ENCODE measurements at places on chromosomes 13 and 19.
A peak's percentile ranks its signal among the peaks of the same experiment; 100 is the strongest.

DNA sequence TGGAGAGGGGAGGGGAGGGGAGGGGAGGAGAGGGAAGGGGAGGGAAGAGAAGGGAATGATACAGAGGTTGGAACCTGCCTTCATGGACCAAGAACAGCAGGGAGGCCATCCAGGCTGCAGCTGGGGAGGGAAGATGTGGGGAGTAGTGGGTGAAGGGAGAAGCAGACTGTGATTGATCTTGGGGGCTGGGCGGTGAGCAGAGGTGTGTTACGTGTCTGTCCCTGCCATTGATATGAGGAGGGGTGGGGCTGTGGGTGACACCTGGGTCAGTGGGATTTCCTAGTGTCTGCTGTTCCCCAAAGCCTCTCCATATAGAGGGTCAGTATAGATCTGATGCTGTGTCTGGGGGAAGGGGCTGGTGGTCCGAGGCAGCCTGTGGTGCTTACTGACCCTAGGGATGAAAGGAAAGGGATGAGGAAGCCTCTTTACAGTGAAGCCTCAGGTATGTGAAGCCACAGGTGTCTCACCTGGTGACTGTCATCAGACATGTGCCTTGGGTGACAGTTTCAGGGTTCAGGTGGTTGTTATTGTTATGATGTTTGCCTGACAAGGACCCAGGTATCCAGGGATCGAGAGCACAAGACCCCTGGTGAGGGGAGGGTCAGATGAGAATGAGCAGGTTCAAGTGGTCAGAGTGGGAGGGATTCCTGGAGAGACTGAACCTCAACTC is 18.7 kb upstream of the CEACAM1 start:
- DNase-seq: no peak

DNA sequence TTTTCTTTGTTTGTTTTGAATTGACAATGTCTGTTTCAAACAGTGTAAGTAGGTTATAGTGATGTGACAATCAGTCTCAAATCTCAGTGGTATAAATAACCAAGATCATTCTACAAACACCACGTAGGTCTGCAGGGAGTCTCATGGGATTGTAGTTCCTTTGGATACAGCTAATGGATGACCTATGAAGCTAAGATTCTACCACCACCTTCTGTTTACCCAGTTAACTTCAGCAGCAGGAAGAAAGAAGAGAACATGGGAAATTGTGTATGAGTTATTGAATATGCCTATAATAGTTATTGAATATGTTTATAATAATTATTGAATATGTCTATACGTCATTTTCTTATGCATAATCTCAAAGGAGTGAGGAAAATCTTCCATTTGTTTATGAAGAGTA is 63.9 kb upstream of the SLITRK5 start:
- DNase-seq: no peak

- no peak for DNase-seq
Measured at GRCh38 chr19:2047076-2047448, 4.0 kb downstream of the MKNK2 start.

DNA sequence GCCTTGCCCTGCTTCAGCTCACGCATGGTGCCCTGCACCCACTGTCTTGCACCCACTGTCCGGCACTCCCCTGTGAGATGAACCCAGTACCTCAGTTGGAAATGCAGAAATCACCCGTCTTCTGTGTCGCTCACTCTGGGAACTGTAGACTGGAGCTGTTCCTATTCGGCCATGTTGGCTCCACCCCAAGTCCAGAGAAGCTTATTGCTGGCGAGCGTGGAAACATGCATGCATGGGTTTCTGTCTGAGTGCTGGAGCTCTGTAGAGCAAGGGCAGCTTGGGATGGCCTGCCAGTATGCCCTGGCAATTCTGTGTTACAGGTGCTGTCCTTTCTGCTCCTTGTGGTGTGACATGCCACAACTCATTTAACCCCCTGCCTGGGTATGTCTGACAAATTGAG is 152.8 kb downstream of the SHISA2 start:
- no peak for DNase-seq

DNA sequence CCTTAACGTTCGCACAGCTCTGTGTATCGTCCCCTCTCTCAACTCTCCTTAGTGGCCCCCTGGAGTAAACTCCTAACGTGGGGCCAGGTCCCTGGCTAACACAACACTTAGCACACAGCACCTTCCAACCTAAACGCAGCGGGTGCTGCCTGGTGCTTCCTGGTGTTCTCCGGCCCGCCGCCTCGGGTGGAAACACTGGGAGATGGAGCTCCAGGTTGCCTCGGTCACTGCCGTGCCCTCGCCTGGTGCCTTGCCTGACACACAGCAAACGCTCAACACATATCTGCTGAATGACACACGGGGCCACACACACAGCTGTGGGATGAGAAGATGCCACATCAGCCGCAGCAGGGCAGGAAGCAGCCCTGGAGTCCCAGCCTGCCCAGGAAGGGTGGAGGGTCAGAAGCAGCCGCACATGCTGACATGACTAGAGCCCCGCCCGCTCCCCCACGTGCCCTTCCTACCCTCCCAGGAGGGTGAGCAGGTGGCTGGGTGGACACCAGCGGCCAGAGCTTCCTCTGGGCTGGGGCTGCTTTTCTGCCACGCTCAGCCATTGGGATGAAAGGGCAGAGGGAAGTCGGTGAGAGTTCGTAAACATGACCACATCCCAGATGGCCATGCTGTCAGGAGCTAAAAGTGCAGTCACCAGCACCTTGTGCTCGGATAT is 6.6 kb downstream of the PEPD start:
- DNase-seq: no peak

DNA sequence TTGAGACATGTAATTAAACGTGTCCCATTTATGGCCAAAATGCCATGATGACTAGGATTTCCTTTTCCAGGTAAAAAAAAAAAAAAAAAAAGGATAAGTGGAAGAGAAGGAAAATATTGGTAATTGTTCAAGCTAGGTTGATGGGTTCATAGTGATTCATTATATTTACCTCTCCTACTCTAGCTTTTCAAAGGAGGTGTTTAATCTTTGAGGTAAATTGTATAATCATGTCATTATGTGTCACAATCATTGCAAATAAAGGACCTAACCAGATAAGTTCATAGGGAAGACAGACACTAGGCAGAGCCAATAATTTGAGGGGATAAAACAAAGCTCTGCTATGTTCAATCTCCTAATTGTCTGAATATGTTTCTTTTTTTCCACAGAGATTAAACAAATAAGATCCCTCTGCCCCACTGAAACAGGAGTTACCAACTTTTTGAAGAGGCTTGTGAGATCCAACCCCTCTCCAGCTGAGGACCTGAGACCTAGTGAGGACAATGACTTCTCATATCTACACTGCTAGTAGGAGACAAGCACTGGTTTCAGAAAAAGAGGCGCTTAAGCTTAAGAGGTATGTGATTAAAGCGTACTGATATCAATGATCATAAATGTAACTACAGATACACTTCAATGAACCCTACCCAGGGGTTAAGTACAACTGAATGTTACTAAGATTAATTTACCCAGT is 61.4 kb downstream of the USP12 start:
- no peak for DNase-seq

DNA sequence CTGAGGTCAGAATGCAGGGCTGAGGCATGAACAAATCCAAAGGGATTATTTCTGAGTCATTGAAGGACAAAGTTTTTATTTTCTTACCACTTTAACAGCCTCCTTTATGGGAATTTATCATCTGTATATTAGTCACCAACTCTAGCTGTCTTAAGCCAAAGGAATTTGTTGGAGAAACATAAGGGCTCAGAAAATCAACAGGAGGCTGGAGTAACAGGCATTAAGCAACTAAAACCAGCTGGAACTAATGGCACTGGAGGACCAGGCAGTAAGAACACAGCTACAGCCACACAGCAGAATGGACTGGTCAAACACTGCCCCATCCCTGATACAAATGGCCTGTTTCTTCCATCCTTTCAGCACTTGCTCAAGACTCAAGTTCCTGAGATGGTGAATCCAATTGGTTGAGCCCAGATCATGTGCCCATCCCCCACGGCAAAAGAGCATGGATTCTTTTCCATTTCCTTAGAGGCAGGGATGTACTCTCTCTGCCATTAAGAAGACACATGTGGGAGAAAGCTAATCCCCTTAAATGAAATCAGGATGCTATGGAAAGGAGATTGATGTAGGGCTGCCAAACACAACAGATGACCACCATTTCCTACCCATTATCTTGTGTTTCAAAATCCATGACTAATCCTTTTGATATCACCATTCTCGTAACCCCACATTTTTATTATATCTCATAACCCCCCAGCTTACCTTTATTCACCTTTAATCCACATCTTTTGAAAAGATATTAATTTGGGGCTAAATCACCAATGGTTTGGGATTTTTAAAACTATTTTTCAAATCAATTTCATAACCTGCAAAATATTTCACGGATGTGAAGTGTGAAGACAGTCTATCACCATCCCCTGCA is 157.0 kb upstream of the FNDC3A start:
- peak; percentile 60 for DNase-seq

DNA sequence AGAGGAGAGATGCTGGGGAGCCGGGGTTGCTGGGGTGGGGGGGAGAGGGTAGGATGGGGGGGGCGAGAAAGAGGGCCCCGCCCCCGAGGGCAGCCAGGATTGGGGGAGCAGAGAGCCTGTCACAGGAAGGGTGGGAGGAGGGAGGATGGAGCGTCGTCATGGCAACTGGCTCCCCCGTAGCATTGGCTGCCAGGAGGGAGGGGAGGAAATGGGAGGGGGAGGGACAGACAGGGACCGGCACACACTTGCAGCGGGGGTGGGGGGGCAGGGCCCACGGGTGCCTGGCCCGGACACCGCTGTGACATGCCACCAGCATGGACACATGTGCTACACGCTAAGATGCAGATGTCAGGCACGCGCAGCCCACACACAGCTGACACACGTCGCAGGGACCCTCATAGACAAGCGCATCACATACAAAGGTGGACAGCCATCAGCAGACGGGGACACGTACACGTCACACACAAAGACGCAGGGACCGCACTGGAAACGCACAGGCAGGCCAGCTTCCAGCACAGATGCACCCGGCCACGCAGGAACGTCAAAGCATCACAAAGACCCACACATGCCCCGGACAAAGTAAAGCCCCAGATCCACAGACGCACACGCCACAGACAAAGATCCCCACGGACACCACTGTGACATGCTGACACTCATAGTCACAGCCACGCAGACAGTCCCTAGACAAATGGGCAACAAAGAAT is at the start of gene LMTK3:
Gene LMTK3 (minus strand): TSS at position 36 of the 704 bp plus-strand sequence. CDS start 259 bp downstream, outside the sequence.
- DNase-seq: no peak

DNA sequence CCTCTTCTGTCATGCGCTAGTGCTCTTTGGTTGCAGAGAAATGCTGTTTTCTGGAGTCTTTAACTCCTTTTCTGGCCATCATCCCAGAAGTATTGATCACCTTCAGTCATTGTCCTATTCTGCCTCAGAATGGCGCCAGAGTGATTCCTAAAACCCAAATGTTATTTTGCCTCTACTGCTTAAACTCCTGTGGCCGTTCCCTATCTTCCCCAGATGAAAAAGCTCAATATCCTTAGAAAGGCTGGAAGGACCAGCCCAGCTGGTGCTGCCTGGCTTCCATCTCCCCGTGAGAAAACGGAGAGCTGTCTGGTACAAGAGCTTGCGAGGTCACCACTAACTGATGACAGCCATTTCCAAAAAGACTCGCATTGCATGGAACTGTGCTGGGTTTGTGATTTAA is 179.1 kb downstream of the RBM26 start:
- DNase-seq: no peak

GRCh38 chr19:3398900-3399278 is 32.5 kb downstream of the NFIC start:
- DNase-seq: no peak

GRCh38 chr13:104011505-104012241 is 945.5 kb upstream of the SLC10A2 start:
- no peak for DNase-seq

GRCh38 chr19:6717441-6717971 is 2.9 kb downstream of the C3 start:
- DNase-seq: no peak

DNA sequence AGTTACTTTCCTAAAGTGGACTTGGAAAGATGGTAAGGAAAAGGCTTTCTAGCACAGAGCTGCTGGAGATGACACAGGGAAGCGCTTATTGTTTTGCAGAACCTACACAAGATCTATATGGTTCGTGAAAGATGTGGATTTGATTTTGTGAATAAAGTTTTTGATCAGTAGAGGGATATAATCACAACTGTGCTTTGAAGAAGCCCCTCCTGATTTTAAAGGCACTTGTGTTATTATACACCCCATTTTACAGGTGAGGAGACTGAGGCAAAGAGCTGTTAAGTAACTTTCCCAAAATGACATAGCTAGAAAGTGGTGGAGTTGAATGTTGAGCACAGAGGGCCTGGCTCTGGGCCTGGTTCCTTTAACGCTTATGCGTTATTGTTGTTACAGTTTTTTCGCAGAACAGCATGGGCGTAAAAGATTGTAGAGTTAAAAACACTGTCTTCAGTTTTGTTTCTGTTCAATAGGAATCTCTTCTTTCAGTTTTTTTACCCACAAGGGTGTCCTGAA is 1.4 kb downstream of the TDRD3 start:
- no peak for DNase-seq

- no peak for DNase-seq
Measured at GRCh38 chr19:2765376-2765775, 17.7 kb downstream of the SGTA start.

- no peak for DNase-seq
Measured at GRCh38 chr13:35470671-35471661, 5.5 kb downstream of the MAB21L1 start.

DNA sequence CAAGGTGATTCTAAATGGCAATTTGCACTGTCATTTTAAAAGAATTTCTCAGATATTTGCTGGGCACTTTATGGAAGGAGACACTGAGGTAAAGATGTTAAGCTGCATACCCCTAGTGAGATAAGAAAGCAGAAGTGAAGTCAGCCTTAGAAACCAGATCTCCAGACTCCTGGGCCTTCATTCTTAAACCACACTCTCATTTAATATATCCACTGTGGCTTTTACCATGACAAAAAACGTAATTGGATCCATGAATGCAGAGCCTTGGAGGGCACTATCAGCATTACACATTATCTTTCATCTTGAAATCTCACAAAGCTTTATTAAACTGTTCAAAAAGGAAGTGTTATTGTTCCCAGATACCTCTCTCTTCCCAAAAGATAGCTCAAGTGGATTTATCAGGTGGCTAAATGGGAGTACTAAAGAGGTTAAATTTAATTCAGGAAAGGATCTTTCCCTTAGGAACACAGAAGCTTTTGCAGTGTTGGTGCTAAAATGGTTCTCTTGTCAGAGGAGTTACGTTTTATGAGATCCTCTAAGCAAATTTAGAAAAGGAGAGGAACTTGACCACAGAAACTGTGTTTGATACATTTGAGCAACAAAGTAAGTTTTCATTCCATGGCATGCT is 1060.4 kb downstream of the EFNB2 start:
- no peak for DNase-seq

Measured in LoVo (cell line).